ENCODE measurements at places on chromosomes 2 and 18.

- DNase-seq: peak; percentile 74
These were observed 74.5 kb upstream of the B3GNT7 start for GRCh38 chr2:231321021-231321420.

DNA sequence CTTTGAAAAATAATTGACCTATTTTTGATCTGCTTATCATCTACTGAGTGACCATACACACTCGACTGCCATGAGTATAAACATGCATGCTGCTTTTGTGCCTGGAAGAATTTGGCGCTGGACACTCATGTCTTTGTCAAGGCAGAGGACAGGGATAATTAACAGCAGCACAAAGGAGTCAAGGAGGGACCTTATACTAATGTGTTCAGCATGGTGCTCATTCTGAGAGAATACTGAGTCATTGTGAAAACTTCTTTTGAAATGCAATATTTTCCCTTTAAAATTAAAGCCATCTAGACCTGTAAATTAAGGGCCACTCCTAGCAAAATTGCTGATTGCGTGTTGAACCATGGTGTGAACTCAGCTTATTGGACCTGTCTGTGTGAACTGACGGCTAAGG is 116.3 kb downstream of the ZNF532 start:
- DNase-seq: no peak

DNA sequence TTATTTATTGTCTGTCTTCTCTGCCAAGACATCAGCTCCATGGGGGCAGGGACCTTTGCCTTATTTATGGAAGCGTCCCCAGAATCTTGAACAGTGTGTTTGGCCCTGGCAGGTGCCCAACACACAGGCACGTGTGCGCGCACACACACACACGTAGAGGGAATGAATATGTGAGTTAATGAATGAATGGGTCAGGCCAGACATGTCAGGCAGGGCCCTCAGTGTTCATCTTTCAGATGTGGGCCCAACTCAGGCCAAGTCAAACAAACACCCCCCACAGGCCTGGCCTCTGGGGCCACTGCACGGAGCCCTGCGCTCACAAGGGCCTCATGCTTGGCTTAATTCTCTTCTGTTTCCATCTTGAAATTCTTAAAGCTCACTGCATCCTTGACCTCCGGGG is 54.1 kb downstream of the DYSF start:
- DNase-seq: no peak

DNA sequence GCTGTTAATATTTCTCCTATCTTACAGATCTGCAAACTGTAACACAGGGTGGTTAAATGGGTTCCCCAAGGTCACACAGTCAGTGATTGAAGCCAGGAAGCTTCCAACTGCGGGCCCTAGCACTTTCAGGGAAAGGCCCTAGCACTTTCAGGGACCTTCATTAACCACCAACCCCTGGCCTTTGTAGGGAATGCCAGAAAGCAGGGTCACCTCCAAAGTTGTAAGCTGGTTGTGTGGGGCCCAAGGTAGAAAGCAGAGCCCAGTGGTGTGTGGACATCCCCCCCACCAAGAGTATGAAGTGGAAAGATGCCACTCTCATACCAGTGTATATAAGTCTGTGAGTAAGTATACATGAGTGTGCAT is 4.4 kb downstream of the DLX2 start:
- no peak for DNase-seq

Data from aorta (tissue), 5 donors.